ENCODE measurements at places on chromosomes 1 and 21.

DNA sequence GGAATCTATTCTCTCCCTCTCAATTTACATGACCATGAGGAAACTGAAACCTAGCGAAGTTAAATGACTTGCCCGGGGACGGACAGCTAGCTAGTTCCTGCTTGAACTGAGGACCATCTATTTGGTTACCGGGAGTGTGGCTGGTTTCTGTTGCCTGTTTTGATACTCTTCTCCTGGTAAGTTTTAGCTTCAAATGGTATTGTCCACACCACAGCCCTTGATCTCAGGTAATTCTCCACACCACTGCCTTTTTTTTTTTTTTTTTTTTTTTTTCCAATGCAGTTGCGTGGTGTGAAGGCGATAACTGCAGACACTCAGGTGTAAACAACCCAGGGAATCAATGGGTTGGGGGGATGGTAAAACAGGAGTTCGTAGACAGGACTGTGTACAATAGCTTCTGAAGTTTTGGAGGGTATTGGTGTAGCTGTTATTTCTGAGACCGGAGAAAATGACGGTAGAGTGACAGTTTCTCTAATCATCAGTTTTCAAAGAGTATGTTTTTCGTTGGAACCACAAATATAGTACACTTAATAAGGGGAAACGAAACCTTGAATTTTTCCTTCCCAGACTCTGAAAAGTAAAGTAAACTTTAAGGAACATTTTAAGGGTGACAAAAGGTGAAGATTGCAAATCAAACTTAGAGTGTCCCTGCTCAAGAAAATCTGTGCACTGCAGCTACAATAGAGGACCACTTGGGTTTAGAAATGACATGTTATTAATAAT lies 125.3 kb upstream of the CACYBP start:
- no peak for DNase-seq

- DNase-seq, result peak; percentile 51
These were observed 51.9 kb downstream of the AGPAT3 start for GRCh38 chr21:43916691-43917514.

DNA sequence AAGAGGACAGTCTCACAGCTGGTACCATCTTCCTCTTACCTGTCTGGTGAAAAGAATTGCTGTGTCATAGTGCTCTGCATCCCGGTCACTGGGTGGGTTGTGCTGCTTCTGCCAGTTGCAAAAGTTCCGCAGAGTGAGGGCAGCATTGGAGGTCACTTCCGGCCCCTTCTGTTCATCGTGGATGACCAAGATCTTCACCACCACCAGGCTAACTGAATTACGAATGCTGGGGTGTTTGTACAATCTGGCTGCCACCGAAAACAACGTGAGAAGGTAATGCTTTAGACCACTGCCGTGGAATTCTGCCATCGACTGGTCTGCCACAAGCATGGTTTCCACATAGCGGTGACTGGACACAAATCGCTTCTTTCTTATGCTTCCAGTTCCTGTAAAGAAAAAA lies 2.9 kb downstream of the ADAMTS1 start:
- no peak for DNase-seq

DNA sequence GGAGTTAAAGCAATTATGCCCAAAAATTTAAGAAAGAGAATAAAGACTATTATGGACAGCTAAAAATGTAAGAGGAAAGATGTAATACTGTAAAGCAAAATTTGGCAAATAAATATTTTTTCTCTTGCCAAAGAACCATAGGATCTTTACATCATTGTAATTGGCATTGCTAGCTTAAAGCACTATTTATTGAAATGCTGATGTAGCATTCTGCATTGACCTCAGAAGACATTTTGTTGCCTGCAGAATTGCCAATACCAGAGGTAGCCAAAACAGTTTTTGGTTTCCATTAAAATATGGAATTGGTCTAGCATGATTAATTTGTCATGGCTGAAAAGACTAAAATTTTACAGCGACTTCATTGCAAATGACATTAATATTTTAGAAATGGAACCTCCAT lies 191.5 kb upstream of the CHODL start:
- DNase-seq, result no peak

DNA sequence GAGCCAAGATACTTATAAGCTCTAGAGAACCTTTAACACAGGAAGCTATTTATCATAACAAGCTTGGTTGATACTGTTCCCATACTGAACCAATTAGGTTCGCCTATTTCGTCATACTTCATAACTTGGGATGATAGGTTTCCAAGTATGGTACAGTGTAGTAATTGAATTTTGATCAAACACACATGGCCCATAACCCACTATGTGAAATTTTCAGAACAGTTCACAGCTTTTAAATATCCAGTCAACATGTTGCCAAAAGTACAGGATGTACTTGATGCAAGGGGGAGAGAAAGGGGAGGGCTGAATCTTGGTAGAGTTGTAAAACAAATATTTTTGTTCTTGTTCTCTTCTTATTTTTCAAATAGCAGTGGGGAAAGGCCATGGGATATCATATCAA lies 86.6 kb downstream of the TM2D1 start:
- DNase-seq, result no peak

GRCh38 chr21:24785033-24785432 lies 822.2 kb downstream of the MRPL39 start:
- DNase-seq, result no peak

- DNase-seq, result no peak
These were observed 66.0 kb upstream of the SLC25A33 start for GRCh38 chr1:9473032-9473807.

- DNase-seq, result no peak
These were observed 185.7 kb downstream of the ST6GALNAC3 start for GRCh38 chr1:76260279-76260678.

GRCh38 chr1:202658769-202659168 lies 51.5 kb downstream of the SYT2 start:
- DNase-seq, result no peak

DNA sequence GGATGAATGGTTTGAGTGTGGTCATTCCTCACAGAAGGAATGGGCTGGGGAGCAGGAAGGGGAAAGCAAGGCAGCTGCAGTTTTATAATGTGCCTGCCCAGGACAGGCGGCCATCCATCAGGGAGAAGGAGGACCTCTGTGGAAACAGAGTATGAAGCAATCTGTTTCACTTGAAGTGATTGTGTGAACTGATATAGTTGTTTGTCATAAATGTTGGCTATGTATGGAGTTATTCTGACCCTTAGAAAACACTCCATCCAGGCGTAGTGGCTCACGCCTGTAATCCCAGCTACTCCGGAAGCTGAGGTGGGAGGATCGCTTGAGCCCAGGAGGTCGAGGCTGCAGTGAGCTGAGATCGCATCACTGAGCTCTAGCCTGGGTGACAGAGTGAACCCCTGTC lies 46.5 kb downstream of the NENF start:
- DNase-seq, result no peak

GRCh38 chr1:169261884-169262283 lies 105.7 kb downstream of the NME7 start:
- DNase-seq, result no peak

- no peak for DNase-seq
These were observed 340.3 kb downstream of the BRINP2 start for GRCh38 chr1:177511036-177511435.

- DNase-seq, result no peak
These were observed 30.1 kb downstream of the LRIG2 start for GRCh38 chr1:113103048-113103447.

- DNase-seq, result peak; percentile 96
These were observed 66.3 kb downstream of the CD58 start for GRCh38 chr1:116504308-116505156.

DNA sequence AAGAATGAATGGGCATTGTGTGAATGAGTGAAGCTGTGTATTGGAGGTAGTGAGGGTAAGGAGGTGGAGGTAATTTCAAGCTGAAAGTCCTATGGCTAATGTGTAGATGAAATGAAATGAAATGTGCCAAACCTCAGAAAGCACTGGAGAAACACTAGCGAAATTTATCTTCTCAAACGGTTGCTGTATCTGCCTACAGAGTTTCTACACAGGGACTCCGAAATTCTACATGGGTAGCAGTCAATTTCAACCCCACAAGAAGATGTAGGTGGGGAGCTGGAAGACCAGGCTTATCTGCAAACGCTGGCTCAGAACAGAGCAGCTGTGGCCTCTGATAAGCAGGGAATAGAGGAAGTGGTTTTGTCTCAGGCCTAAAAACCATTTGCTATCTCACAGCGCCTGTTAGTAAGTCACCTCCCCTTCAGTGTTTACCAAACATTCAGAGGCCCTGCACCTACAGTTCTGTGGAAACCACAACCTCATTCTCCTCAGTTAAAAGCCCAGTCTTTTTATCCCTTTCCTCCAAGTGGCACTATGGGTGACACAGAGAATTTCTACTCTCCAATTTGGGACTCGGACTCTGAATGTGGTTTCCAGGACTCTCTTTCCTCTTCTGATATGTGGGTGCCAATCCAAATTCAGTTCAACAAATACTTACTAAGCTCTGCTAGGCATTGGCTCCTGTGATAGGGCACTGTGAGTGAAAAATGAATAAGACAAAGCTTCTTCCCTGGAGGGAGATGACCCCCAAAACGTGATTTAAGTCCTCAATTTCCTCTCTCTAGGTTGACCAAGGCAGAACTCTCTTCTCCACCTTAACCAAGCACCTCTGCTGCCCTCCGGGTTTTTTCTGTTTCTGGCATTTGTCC lies 17.2 kb upstream of the SLAMF6 start:
- peak; percentile 100 for DNase-seq

GRCh38 chr1:11640944-11641343 lies 13.3 kb downstream of the FBXO2 start:
- no peak for DNase-seq

DNA sequence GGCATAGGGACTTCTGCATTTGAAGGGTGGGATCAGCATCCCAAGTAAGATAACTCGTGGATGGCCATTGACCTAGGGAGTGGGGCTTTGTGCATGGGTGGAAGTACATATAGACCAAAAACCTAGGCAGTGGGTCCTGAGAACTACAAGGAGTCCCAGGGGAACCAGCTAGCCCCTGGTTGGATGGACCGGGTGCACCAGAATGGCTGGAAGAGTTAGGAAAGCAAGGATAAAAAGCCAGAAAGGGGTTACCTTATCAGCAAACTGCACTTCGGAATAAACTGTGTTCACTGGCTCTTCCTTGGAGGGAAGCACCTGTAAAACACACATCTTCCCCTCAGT lies 26.6 kb upstream of the SLAMF6 start:
- DNase-seq, result no peak

GRCh38 chr21:43717967-43718871 lies 710 bp upstream of the PDXK start:
- DNase-seq, result no peak

DNA sequence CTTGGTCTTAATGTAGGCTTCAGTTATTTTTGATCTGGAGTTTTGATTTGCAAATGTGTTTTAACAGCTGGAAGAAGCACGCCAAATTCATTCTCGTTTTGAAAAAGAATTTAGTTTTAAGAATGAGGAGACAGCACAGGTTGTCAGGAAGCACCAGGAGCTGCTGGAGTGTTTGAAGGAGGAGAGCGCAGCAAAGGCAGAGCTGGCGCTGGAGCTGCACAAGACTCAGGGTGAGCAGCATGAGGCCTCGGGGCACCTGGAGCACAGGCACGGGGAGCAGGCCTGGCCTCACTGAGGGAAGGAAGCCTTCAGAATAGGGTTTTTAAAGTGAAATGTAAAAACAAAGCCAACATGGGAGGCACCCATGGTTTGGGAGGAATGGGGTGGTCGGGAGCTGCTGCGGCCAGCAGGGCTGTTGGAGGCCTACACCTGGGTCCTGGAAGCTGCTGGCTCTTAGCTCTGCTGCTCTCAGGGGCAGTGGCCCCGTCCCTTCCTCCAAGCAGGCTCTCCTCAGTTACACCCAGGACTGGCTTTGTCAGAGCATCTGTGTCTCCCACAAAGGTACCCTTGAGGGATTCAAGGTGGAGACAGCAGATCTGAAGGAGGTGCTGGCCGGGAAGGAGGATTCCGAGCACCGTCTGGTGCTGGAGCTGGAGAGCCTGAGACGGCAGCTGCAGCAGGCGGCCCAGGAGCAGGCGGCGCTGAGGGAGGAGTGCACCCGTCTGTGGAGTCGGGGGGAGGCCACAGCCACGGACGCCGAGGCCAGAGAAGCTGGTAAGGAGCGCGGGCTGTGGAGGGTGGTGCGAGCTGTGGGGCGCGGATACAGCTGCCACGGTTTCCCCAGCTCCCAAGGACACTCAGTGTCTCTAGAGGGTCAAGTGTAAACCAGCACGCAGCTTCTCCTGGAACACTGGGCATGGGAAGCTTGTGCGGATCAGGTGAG lies 66.9 kb downstream of the PCNT start:
- DNase-seq, result no peak

DNA sequence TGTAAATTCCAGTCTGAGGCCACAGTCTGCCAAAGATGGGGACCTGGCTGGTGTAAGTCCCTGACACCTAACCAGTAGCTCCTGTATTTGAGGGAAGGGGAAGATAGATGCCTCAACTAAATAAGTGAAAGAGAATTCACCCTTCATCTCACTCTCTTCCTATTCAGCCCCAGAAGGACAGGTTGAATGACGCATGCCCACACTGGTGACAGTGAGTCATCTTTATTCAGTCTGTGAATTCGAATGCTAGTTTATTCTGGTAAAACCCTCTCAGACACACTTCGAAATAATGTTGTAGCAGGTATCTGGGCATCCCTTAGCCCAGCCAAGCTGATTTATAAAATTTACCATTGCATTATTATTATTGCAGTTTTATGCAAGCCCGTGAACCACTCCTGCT lies 617.0 kb upstream of the PRMT6 start:
- DNase-seq, result no peak

DNA sequence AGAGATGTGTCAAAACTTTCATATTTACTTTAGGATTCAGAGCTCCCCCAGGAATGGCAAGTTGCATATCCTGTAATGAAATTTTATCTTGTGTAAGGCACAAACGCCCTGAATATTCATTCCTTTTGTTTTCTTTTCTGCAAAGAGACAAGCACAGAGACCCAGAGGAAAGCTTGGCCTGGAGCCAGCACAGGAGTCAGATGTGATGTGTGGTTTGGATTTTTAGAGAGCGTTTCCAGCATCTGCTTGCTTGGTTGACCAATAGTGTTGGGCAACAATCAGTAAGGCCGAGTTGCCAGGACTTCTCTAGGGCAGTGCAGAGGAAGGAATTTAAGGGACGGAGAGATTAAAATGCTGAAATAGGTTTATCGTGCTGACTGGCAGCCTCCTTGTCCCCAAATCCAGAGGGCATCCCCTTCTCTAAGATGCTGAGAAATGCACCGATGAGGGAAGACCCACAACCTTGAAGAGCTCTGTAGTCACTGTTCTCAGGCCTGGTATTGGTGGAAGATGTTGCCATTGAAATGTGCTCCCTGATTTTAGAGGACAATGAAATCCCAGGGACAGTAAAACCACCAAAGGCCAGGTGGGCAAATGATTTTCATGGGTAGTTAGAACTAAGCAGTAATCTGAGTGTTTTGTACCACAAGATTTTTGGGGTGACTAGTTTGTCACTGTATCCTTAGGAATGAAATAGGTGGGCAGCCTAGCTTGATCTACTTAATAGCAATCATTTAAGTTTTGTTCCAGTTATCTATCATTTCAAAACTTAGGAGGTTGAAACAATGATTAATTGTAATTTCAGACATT lies 37.9 kb upstream of the RHOU start:
- DNase-seq, result peak; percentile 30

DNA sequence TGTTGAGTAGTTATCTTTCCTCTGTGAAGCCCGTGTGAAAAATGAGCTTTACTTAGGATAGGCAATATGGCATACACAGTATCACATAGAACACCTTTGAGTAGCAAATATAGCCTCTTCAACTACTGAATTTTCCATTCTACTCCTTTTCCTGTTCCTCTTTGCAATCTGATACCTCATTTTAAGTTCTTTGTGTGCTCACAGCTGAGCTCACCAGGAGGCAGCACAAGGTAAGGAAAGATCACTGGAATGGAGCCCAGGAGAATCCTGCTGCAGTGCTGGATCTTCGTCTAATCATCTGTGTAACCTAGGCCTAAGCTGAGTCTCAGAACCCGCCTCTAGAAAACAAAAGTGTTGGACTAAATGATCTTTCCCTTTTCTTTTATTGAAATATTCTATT lies 171.0 kb downstream of the LRRC40 start:
- no peak for DNase-seq

Data from hematopoietic multipotent progenitor cell treated with erythropoietin and hydrocortisone succinate and interleukin-3 and kit ligand, for 8 days (in vitro differentiated cells).